RWPE2 (cell line): ENCODE measurements at places on chromosomes 7 and 10.

GRCh38 chr10:30062090-30062489, 2.7 kb upstream of the JCAD start:
- DNase-seq: no peak

DNA sequence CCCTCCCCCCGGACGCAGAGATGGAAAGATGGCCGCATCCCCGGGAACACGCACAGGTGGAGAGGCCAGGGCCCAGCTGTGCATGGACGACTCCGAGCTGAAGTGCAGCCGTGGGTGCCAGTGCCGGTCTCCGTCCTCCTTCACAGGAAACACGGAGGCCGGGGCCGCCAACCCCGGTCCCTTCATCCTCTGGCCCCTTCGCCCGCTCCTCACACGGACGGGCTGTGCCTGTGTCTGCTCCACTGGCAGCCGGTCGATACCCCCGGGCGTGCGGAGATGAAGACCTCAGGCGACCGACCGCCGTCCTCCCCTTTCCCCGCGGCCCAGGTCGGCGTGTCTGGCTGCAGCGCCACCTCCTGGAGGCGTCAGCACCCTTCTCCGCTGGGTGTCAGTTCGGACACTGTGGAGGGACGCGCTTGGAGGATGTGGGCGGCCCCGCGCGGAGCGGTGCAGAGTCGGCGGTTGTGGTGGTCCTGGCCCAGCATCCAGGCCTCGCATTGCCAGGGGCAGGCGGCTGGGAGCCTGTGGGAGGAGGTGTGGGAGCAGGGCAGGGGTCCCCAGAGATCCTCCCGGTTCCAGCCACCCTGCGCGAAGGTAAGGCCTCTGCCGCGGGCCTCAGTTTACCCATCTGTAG, 9.9 kb downstream of the ZNF511 start:
- no peak for DNase-seq

GRCh38 chr7:74006032-74006431, 21.9 kb upstream of the ELN start:
- DNase-seq: no peak

DNA sequence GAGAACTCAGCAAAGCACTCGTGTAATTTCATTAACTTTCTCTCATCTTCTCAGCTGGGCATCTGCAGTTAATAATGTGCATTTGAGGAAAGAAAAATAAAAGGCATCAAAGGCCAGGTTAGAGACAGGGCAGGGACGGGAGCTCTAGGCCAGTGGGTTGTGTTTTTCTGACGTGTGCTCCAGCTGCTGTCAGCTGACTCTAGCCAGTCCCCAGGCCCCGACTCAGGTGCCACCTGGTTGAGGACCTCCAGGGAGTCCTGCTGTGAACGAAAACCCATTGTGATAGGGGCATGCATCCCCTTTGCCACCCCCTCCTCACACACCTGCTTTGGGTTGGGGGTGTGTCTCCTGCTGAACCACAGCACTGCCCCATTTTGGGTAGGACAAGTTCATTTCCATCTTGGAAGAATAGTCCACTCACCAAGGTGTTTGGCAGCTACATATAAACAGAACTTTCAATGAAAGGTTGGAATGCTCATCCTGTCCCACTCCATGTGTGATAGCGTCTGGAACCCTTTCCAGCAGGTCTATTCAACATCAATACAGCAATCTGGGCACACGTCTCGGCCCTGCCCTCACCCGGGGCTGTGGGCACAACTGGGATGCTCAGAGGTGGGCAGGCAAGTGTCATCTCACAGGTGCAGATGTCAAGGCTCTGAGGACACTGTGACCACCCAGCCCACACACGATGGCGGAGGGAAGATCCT, 146.1 kb upstream of the FAM20C start:
- DNase-seq: peak; percentile 23

DNA sequence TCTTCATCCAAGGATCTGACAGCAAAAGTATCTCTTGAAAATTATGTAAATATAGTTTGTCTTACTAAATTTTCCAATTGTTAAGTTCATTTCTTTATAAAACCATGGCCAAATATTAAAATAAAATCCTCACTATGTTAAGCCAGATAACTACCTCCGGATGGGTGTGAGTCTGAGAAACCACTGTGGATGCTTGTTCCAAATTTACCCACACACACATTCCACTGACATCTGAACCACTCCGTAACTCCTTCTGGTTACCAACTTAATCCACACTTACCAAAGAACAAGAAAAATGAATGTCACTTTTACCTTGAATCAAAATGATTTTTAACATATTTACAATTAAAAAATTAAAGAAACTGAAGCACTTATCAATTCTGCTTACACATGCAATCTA, 19.7 kb downstream of the CYTH3 start:
- no peak for DNase-seq

DNA sequence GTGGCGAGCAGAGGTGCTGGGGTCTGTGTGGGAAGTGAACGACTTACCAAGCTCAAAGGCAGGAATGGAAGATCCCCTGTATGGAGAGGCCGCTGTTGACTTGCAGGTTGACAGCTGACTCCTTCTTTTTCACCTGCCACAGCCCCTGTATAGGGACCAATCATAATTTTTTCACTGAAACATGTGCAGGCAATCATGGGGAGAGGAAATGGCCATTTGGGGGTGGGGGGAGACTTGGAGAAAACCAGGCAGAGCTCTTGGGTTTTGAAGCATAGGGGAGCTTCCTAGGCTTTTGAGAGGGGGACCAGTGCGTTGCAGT, 101.4 kb downstream of the WDR37 start:
- no peak for DNase-seq

DNA sequence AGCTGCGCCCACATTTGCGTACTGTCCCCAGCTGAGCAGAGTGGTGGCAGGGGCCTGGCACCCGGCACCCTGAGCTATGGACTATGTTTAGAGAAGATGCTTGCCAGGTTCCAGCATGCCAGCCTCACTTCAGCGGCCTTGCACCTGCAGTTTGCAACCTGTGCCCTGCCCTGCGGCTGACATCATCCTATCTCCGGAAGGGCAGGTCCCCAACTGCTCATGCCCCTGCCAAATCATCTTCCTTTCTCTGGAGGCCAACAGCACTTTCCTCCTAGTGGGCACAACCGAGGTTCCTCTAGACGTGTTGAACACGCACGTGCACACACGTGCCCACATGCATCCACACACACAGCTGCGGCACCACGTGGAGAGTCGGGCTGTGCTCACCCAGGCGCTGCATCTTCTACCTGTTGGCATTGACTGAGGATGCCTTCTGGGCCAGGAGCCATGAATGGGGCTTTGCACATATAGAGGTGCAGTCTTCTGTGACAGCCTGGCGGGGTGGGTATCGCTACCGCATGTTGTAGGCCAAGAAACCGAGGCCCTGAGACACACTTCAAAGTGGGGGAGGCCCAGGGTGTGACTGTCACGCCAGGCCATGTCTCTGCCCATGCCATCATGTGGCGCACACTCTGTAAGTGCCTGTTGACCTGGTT, 24.5 kb downstream of the CNPY1 start:
- no peak for DNase-seq

DNA sequence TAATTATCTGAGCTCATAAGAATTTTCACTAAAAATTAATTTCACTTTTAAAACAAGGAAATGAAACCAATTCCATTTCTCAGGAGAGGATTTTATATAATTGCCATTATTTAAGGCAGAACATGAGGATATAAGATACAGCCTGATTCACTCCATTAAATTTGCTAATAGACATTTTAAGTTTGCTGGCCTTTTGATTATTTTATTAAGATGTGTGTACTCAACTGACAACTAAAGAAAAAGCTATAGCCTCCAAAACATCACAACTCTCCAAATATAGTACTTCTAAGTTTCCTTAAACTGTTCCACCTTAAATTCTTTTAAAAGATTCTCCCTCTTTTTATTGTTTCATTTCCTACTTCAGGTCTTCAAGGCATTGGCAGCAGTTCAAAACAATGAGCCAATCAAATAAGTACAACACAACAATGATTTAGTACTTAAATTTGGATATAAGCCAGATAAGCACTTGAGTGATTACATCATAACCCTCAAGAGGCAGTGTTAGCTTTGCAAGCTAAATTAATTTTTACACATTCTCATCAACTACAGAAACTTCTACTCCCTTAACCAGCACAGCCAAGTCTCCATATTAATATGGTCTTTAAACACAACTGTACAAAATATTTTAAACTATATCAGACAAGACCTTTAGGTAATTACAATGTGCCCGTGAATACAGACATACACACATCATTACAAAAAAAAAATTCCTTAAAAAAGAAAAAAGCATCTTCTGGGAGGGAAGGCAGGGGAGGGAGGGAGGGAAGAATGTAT, 121.8 kb downstream of the KMT2C start:
- no peak for DNase-seq

DNA sequence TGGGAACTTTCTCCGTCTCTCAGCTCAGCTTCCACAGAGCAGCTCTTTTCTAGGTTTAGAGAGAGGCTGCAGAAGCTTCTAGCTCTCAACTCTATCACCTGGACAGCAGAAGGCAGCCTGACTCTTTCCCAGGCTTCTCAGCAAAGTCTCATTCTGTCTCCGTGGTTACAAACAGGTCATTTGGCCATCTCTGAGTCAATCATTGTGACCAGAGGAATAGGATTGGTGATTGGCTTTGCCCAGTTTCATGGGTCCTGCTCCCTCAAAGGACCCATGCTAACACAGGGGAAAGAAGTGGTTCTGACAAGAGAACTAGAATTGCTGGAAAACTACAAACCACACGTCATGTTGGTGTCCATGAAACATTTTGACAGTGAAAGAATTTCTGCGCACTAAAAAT, 43.6 kb downstream of the PRR15 start:
- DNase-seq: no peak

- DNase-seq: no peak
These were observed 335.2 kb upstream of the NPSR1 start for GRCh38 chr7:34322841-34323240.

DNA sequence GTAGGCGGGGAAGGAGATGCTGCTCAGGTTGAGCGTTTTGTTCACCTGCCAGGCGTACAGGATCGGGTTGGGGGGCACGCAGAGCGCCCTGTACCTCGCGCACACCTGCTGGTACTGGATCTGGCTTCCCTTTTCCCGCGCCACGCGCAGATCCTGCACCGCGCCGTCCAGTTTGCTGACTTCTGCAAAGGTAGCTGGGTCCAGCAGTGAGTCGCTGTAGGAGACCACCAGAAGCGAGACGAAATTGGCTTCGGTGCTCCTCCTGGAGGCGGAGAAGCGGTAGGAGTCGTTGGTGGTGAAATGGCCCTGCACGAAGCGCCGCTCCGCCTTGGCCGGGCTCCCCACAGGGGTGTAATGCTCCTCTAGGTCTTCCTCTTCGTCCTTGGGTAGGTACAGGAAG, 90.7 kb upstream of the RAB18 start:
- DNase-seq: no peak

DNA sequence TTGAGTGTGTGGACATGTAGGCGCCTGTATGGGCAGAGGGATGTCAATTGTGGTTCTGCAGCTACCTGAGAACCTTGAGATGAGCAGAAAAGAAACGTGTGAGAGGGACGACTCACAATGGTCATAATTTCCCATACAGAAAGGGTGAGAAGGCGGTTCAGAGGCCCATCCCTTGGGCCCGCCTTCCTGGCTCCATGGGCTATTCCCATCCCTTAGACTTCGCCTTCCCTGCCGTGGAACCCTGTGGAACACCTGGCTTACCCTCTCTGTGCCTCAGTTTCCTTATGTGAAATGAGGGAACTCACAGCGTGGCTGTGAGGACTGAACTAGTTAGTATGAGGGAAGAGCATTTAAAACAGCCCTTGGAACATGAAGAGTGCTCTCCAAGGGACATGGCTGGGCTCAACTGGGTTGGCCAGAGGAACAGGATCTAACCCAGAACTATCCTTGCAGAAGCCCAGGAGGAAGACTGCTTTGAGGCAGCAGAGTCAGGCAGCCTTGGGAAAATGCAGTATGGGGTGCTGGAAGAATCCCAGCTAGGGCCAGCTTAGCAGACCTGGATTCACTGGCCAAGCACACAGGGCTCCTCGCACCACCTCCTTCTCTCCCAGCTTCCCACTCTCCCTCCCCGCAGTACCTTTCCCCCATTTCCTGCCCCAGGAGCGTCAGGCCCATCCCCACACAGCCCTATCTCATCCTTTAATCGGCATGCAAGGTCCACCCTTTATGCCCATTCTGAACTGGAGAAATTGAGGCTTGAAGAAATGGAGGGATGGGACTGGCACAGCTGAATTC, 11.1 kb upstream of the ZMIZ1 start:
- DNase-seq: peak; percentile 26

DNA sequence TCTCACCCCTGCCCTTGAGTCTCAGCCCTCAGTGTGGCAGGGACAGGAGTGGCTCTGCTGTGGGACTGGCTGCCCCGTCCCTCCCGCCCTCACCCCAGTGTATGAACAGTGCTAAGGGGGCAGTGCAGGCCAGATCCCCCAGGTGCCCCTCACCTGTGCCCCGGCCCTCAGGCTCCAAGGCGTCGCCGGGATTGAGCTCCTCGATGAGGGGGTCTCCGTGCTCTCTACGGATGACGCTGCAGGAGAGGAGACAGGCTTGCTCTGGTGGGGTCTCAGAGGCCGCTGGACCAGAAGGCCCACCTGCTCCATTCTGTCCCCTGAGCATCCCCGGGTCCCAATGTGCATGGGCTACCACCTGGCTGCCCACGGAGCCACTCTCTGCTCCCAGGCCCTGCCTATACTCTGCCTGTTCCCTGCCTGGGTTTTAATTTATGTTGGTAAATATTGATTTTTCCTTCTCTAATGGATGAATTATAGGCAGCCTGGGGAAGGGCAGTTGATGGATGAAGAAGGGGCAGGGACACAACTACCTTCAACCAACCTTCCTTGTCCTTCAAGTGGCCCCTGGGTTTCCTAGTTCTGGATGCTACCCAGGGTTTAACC, 47.2 kb downstream of the GOLGA7B start:
- no peak for DNase-seq

GRCh38 chr10:129832573-129833467, 131.3 kb downstream of the EBF3 start:
- DNase-seq: no peak

DNA sequence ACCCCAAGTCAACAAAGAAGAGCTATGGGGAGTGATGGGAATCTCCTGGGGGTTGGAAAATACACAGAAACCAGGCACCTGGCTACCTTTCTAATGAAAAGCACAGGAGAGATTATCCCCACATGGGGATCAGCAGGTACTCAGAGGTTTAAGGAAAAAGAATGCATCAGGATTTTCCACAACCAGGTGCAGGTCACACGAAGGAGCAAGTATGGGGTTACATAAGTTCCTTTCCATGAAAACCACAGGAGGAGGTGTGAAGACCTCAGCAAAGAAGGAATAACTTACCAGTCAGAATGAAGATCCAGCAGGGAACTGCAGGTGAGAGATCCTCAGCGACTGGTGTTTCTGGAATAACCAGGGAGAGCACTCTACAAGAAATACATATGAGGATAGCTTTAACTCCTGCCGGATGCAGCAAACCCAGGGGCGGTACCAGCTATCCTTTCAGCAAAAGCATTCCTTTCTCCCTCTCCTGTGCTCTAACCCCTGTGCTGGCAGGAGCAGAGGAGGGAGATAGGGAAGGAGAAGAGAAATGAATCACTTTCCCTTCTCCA, 116.7 kb upstream of the TMEM106B start:
- no peak for DNase-seq

DNA sequence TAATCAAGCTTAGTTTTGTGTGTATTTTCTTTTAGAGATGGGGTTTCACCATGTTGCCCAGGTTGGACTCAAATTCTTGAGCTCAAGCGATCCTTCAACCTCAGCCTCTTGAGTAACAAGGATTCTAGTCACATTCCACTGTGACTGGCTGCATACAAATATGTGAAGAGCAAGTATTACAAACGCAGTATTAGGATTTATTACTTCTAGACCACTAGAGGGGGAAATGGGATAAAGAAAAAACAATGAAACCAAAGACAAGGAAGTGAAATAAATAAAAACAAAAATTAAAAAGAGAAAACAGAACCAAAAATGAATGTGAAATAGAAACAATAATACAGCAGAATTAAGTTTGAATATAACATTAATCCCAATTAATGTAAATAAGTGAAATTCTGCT, 308.7 kb downstream of the ANKRD30A start:
- DNase-seq: no peak

GRCh38 chr7:96697822-96698221, 11.8 kb downstream of the SEM1 start:
- no peak for DNase-seq
